ENCODE measurements at places on chromosomes 7 and 10.
A peak's percentile ranks its signal among the peaks of the same experiment; 100 is the strongest.

- no peak for DNase-seq
Observed at GRCh38 chr10:116961406-116962251, 43.4 kb downstream of the SHTN1 start.

GRCh38 chr10:91557651-91558111 is 75.2 kb downstream of the PPP1R3C start:
- DNase-seq = no peak

GRCh38 chr7:27901028-27901760 is 161.2 kb downstream of the TAX1BP1 start:
- DNase-seq = peak; percentile 87

- DNase-seq = no peak
Observed at GRCh38 chr7:83640731-83641537, 8.0 kb downstream of the SEMA3E start.

- no peak for DNase-seq
Observed at GRCh38 chr7:135558881-135559280, 1.2 kb downstream of the NUP205 start.

DNA sequence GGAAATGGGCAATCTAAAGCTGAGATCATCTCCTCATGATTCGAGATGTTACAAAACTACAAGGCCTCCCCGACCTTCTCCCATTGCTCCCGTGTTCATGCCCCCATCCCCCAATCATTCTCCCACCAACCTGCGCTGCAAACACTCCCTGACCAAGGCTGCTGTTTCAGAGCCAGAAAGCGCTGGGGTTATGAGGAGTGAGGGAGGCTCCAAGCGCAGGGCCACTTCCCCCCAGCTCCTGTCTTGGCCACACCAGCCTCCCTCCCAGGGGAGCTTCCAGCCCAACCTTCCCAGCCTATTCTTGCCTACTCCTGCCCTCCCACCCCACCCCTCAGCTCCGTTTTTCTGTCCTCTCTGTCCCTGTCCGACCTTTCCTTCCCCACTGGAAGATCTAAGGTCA is 14.7 kb upstream of the NODAL start:
- DNase-seq = no peak

GRCh38 chr10:86186633-86187032 is 180.0 kb downstream of the GRID1 start:
- no peak for DNase-seq

GRCh38 chr10:98167191-98167590 is 32.7 kb downstream of the R3HCC1L start:
- DNase-seq = no peak

DNA sequence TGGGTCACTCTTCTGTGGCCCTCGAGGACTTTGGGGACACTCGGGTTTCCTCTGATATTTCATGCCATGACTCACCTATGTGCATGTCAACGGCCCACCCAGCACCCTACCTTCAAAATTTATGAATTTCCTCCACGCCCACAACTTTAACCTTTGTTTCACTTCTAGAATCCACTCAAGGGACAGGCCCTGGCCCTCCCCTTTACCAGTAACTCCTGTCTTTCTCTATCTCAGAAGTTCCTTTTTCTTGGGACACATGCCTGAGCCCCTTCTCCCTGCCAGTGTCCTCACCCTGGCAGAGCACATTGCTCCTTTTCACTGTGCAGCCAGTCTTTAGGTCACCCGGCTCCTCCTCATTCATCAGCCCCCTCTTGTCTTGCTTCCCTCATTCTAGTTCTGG is 282.5 kb upstream of the KLF6 start:
- no peak for DNase-seq

DNA sequence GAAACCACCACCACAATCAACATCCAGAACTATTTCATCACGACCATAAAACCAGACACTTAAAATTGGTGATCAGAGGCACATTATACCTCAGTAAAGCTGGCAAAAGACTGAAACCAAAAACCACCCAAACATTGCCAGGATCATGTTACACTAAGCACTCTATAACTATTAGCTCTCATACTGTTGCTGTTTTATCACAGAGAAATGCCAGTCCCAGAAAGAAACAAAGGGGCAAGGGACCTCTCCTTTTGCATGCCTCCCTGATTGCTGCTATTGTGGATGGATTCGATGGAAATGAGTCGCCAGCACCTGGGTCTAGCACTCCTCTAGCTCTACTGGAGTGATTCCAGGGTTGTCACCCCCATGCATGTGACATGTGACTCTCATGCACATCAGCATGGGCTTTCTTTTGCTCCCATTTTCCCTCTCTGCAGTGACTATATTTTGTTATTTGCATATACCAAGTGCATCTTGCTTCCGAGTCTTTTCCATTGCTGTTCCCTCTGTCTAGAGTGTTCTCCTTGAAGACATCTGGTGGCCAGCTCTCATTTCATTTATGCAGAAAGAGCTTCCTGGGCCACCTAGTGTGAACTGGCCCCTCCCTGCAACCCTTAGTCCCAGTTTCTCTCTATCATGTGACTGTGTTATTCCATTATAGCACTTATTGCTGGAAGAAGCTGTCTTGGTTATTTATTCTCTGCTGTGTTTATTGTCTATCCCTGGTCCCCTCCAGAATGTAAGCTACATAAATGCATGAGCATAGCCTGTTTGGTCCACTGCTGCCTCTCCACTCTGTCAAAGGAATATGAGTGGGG is 300.6 kb downstream of the PLXNA4 start:
- no peak for DNase-seq

GRCh38 chr7:135645296-135645904 is 16.9 kb upstream of the STMP1 start:
- peak; percentile 88 for DNase-seq

GRCh38 chr10:14378387-14378960 is 47.8 kb upstream of the FRMD4A start:
- DNase-seq = no peak

GRCh38 chr7:28556025-28556424 is 143.7 kb downstream of the CREB5 start:
- no peak for DNase-seq

DNA sequence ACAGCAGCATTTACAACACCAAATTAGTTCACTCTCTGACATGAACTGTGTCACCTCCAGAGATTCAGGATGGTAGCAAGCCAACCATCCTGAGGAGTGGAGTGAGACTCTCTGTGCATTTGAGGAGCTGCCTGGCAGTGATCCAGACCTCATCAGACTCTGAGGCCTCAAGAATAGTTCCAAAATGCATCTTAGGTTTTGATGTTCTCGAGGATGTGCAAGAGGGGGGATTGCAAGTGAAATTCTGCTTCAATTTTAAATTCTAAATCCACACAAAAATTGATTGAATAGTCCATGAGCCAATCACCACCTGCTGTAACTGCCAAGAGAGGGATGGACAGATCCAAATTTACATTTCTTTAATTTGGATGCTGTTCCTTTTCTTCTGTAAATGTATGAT is 49.7 kb downstream of the SLK start:
- no peak for DNase-seq

DNA sequence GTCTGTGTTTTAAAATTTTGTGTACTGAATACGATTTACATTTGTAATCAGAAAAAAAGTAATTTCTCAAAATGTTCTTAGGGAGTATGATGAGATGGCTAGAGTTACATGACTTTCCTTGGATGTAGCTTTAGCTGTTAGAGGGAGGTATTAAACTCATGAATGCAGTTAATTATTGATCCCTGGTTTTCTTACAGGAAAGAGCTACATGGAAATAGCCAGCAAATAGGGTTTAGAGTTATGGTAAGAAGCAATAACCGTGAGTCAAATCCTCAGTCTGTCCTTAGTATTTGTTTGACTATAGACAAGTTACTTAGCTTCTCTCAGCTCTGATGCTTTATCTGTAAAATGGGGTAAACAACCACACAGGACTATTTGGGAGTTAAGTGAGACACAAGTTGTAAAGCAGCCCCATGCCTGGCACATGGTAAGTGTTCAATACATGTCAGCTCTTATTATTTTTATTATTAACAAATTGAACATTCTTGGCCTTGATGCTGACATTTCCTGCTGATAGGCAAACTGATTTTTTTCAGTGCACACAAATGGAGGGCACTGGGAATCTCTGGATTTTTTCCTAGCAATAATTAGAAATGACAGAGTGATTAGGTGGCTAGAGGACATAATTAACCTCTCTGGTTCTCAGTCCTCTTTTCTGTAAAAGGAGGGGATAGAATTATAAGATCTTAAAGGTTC is 204.5 kb upstream of the PHYHIPL start:
- no peak for DNase-seq

GRCh38 chr7:36795451-36796021 is 71.2 kb upstream of the AOAH start:
- DNase-seq = no peak

DNA sequence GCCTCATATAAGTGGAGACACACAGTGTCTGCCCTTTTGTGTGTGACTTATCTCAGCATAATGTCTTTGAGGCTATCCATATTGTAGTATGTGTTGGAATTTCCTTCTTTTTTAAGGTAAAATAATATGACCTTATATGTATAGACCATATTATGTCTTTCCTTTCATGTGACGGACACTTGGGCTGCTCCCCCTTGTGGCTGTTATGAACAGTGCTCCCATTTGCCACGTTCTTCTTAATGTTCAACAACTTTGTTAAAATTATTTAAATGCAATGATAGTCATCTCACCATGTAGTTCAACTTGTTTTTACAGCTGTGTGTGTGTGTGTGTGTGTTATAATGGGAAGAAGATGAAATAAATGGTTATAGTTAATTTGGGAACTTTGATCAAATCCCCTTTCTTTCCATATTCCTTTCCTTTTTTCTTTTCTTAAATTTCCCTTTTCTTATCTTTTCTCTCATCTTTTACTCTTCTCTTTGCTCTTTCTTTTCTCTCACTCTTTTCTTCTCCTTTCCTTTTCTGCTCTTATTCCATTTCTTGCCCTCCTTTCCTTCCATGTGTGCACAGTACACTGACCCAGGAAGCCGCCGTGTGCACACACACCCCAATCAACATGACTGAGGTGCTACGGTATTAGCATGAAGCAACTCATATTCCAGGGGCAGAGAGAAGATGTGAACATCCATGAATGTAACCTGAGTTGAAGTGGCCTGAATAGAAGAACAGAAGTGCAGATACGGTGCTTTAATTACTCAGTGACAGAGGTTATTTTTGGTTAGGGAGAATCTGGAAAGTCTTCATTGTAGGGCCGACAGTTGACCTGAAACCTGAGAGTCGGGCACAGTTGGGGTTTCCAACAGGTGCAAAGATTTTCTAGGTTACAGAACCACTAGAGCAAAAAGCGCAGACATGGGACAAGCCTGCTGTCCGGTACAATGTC is 596.6 kb downstream of the SDK1 start:
- DNase-seq = peak; percentile 69

- DNase-seq = no peak
Observed at GRCh38 chr7:98834949-98835348, 34.9 kb downstream of the TMEM130 start.

- DNase-seq = no peak
Observed at GRCh38 chr10:75012471-75012870, 99.0 kb upstream of the SAMD8 start.

DNA sequence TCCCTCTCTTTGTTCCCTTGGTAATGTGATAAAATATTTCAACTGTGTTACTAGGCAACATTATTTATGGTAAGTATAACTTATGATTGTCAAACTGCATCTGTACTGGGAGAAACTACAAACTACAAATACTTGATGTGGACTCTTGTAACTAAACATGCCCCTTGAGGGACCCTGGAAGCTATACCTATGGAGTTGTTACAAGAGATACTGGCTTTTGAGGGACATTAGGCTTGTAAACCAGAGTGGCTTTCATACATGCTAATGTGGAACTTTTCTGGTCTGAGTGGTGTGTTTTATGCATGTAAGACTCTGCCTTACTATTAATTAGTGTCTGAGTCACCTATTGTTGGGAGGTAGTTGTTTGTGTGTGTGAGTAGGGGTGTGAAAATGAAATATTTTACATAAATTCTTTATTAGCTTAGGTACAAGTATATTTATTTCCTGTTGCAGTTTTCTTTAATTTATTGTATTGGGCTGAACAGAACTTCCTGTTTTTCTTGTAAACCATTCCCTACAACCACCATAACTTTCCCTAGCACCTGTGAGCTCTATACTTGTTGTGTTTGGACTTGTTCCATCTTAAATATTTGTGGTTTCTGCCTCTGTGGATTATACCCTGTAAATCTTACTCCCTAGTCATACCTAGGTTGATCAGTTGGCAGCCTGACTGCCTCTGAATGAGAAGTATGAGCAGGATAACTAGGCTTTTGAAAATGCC is 49.8 kb downstream of the STK31 start:
- DNase-seq = no peak

GRCh38 chr7:102008535-102009262 is 191.3 kb downstream of the CUX1 start:
- no peak for DNase-seq

- no peak for DNase-seq
Observed at GRCh38 chr10:119940487-119940886, 48.0 kb downstream of the SEC23IP start.

DNA sequence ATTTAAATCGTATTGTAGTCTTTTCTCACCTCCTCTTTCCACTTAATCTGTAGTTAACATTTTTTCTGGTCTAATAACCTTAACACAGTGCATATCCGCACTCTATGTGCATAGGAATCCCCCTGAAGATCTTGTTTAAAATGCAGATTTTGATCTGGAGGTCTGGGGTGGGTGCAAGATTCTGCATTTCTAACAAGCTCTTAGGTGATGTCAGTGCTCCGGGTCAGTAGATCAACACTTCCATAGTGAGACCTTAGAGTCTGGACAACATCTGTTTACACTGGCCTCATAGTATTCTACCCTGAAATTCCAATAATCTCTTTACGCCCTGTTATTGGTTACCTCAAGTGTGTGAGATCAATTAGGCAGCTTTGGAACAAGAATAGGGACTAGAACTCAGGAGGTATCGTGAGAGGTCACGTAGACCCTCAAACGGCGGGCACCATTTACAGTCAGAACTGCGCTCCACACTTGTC is 434 bp upstream of the PLEKHA8 start:
- DNase-seq = no peak

Data from adipocyte (in vitro differentiated cells).